ENCODE measurements at places on chromosomes 12 and 14. TPM values are rescaled to one million over a fixed set of nuclear protein-coding genes. Genes with fewer than 3 reads are reported as not detected.

- H3K4me3 ChIP-seq = no peak overlapping the region
- H3K4me1 ChIP-seq = no peaks in the 10 kb centered on the region
- H3K27ac ChIP-seq = no peak overlapping the region
- H3K36me3 ChIP-seq = no peaks in the 10 kb centered on the region
- H3K27me3 ChIP-seq = peaks cover 9% of the 10 kb centered on the region
Measured at GRCh38 chr12:95661360-95661759, 110.1 kb upstream of the USP44 start.

DNA sequence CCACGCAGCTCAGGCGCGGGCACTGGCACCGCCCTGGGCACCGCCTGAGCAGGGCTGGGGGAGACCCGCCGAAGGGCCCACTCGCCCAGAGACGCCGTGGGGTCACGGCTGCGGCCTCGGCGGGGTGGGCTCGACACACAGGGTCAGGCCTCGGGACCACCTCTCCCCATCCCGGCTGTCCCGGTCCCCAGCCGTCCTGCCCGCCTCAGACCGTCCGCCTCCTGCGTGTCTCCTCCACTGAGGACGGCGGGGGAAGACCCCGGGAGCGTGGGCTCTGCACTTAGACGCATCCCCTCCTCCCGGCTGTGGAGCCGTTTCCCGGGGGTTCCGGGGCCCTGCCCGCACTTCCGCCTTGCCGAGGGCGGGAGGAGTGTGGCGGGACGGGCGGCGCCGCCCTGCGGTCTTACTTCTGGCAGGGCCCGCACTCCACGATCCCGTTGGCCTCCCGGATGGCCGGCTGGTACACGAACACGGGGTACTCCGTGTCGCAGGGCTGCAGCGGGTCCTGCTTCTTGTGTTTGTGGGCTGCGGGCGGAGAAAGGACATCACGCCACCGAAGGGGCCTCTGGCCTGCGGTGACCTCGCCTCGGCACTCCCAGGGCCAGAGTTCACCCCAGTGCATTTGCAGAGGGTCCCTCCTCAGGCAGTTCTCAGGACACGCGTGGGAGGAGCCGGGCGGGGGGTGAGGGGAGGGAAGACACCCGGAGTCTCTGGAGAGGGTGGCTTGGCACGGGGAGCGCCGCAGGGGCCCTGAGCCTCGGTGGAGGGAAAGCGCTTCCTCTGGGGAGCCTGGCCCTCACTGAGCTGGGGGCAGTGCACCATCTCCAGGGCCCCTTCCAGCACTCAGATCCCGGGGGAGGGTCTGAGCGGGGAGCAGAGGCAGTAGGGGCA is 23.1 kb upstream of the LRTM2 start:
- H3K4me3 ChIP-seq = peak overlapping the region; percentile 79
- no peaks in the 10 kb centered on the region for H3K36me3 ChIP-seq
- no peaks in the 10 kb centered on the region for H3K27me3 ChIP-seq
- peaks cover 5% of the 10 kb centered on the region for H3K4me1 ChIP-seq
- H3K27ac ChIP-seq = peak overlapping the region; percentile 71
- DNase-seq = peak; percentile 47

- no peaks in the 10 kb centered on the region for H3K36me3 ChIP-seq
- no peak overlapping the region for H3K27ac ChIP-seq
- peaks cover 5% of the 10 kb centered on the region for H3K27me3 ChIP-seq
- no peaks in the 10 kb centered on the region for H3K4me1 ChIP-seq
Measured at GRCh38 chr12:19410629-19411185, 28.6 kb upstream of the AEBP2 start.

- no peaks in the 10 kb centered on the region for H3K4me1 ChIP-seq
- H3K4me3 ChIP-seq = no peak overlapping the region
- no peak overlapping the region for H3K27ac ChIP-seq
- DNase-seq = no peak
- no peaks in the 10 kb centered on the region for H3K36me3 ChIP-seq
- peaks cover 1% of the 10 kb centered on the region for H3K27me3 ChIP-seq
Measured at GRCh38 chr12:3106579-3106978, 29.4 kb downstream of the TSPAN9 start.

Gene BBS10
- total RNA-seq = 3.9 TPM

DNA sequence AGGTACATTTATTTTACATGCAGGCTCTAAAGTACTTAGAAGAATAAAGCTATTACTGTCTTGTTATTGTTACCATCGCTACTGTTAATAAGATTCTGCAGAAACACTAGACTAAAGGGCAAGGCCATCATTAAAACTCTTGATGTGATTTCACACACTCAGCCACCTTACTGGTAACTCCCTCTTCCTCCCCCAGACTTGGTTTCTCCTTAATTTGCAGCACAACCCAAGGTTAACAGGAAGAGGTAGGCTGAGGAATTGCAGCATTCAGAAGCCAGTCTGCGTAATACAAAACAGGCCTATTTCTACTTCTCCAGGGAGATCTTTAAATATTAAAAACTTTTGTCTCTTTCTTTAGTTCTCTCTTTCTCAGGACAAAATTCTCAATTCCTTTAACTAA is 210.3 kb downstream of the BTG1 start:
- peaks cover 3% of the 10 kb centered on the region for H3K4me1 ChIP-seq
- DNase-seq = no peak
- no peak overlapping the region for H3K27ac ChIP-seq
- no peaks in the 10 kb centered on the region for H3K27me3 ChIP-seq

DNA sequence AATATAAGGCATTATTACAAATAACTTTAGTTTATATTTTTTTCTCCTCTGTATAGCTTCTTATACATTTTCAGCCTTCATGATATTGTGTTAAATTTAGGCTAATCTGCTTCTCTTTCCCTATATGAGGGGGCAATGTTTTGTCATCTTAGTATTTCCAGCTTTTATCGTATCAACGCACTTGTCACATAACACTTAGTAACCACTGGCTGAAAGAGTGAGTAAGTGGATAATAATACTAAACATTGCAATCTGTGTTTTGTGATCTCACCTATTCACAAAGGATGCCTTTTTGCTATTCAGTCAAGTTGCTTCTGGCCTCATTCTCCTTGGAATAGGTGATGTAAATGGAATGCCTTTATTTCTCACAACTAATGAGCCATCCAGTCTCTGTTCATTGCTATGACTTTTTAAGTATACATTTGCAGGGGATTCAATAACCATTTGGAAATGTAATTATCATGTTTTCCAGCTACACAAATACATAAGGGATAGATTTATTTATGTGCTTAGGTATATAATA is 260.9 kb downstream of the BMP4 start:
- H3K4me3 ChIP-seq = no peak overlapping the region
- no peaks in the 10 kb centered on the region for H3K36me3 ChIP-seq
- no peaks in the 10 kb centered on the region for H3K4me1 ChIP-seq
- H3K27ac ChIP-seq = no peak overlapping the region

GRCh38 chr12:125193376-125194152 is 128.3 kb downstream of the AACS start:
- H3K27me3 ChIP-seq = peaks cover 50% of the 10 kb centered on the region
- H3K36me3 ChIP-seq = no peaks in the 10 kb centered on the region
- no peak overlapping the region for H3K4me3 ChIP-seq
- no peak overlapping the region for H3K27ac ChIP-seq
- DNase-seq = no peak
- no peaks in the 10 kb centered on the region for H3K4me1 ChIP-seq

DNA sequence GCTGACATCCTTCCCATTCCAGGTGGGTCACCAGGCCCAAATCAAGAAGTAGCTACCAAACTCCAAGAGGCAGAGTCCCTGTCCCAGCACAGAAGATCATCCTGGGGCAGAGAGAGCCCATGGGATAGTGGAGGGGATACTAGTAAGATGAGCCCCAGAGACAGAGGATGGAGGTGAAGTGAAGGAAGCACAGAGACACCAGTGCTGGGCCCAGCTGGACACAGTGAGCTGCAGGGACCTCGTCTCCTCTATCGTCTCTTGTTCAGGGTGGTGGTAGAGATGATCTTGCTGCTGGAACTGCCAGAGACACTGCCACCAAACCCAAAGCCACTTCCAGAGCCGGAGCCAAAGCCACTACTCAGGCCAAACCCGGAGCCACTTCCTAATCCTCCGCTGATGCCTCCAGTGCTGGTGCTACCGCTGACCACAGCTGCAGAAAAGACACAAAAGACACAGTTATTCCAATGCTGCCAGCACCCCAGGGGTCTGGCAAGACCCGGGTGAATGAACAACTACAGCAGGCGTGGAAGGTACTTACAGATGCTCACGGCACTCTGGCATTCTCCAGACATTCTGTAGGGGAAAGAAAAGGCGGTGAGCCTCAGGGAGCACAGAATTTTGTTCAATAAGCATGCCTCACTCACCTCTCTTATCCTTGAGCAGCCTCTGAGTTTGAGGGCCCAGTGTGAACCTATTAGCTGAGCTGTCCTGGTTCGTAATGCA is 6.9 kb downstream of the KRT4 start:
- no peaks in the 10 kb centered on the region for H3K4me1 ChIP-seq
- DNase-seq = no peak
- H3K27me3 ChIP-seq = peaks cover 6% of the 10 kb centered on the region
- no peak overlapping the region for H3K27ac ChIP-seq
- no peaks in the 10 kb centered on the region for H3K36me3 ChIP-seq

Gene WDR89
- 25.5 TPM for total RNA-seq

GRCh38 chr12:12714276-12715021 is 2.7 kb upstream of the CDKN1B start:
- DNase-seq = peak; percentile 44
- H3K27ac ChIP-seq = peak overlapping the region; percentile 98
- peaks cover 29% of the 10 kb centered on the region for H3K36me3 ChIP-seq
- H3K4me1 ChIP-seq = peaks cover 44% of the 10 kb centered on the region

DNA sequence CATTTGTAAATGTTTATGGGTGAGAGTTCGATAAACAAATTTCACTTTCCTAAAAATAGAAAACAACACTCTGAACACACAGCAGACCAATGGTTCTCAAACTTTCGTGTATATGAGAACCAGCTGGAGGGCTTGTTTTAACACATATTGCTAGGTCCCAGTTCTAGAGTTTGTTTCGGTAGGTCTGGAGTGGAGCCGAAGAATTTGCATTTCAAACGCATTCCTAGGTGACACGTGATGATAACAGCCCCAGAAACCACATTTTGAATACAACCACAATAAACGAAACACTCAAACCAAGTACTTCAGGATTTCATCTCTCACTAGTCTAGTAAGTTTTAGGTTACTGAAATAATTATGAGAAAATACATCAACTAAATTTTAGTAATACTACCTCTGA is 17.1 kb downstream of the SEC23A start:
- no peaks in the 10 kb centered on the region for H3K27me3 ChIP-seq
- peaks cover 4% of the 10 kb centered on the region for H3K4me1 ChIP-seq

DNA sequence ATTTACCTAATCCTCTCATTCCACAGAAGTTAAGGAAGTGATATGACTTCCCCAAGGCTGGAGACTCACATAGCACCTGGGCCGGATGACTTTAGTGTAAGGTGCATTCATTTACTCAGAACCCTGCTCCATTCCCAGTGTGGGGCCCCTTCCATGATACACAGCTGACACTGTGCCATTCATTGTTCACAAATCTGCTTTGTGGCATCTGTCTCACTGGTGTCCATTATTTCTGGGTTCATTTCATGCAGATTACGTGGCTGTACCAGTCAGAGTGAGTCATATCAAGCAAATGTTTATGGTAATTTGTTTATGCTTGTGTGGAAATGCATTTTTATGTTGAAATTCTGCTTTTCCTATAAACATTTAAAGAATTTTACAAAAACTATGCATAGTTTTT is 5.2 kb downstream of the ANO4 start:
- H3K27me3 ChIP-seq = peaks cover 7% of the 10 kb centered on the region
- no peak overlapping the region for H3K4me3 ChIP-seq
- H3K4me1 ChIP-seq = no peaks in the 10 kb centered on the region
- DNase-seq = no peak
- H3K27ac ChIP-seq = no peak overlapping the region

- H3K27ac ChIP-seq = no peak overlapping the region
- DNase-seq = no peak
- H3K4me3 ChIP-seq = no peak overlapping the region
Measured at GRCh38 chr12:92426332-92426731, 276.5 kb upstream of the PLEKHG7 start.

DNA sequence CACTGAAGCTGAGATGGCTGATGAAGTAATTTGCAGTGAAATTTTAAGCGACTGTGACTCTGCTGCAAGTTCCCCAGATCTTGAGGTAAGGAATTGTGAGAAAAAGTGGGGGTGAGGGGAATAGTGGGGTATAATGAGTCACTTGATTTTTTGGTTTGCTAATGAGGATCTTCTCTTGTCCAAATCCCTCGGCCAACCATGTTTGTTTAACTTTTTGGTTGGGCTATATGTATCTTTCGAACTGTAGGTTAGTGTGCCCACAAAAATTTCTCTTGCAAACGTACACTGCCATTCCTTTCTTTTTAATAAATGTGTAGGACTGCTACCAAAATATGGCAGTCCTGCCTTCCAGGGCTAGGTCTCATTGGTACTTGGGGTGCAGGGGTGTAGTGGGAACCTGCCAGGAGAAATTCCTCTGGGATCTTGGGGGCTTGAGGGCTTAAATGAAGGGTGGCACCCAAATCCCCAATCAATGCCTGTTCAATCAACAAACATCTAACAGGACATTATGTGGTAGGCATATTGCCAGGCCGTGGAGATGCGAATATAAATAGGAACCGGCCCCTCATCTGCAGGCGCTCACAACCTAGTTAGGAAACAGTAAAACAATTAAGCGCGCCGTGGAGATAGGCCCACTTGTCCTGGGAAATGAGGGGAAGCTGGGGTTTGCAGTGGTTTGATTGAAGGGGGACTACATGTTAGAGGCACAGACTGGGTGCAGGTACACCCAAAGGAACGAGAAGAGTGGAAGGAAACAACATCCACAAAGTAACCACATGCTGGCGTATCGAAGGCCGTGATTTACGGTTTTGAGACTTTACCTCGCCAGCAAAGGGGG is 1.3 kb upstream of the PABPN1 start:
- H3K4me3 ChIP-seq = peak overlapping the region; percentile 81
- DNase-seq = no peak
- peaks cover 40% of the 10 kb centered on the region for H3K36me3 ChIP-seq
- H3K4me1 ChIP-seq = peaks cover 23% of the 10 kb centered on the region
- peak overlapping the region; percentile 86 for H3K27ac ChIP-seq

Gene RTL1
- not detected for total RNA-seq

DNA sequence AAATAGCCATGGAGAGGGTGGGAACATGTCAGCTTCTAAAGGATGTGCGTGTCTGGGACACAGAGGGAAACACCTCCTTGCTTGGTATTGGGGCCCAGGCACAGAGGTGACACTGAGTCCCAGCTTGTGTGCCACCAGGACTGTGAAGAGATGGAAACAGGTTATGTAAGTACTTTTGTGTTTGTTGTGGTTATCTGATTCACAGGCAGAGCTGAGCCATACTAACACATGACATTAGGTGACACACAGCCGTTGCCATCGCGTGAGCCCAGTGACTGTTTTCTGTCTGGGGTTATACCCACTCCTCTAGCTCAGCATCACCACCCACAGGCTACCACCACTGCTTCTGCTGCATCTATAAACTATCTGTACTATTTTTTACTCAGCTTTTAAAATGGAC is 12.1 kb upstream of the FLVCR2 start:
- H3K4me3 ChIP-seq = peak overlapping the region; percentile 47
- H3K4me1 ChIP-seq = peaks cover 65% of the 10 kb centered on the region
- H3K36me3 ChIP-seq = no peaks in the 10 kb centered on the region
- peak; percentile 72 for DNase-seq
- H3K27me3 ChIP-seq = no peaks in the 10 kb centered on the region

- DNase-seq = no peak
- H3K4me3 ChIP-seq = peak overlapping the region; percentile 85
- peak overlapping the region; percentile 88 for H3K27ac ChIP-seq
- H3K36me3 ChIP-seq = peaks cover 78% of the 10 kb centered on the region
Measured at GRCh38 chr14:22485649-22486048, 103.4 kb downstream of the DAD1 start.
